Central memory CD4-positive, alpha-beta T cell (primary cell): ENCODE measurements at places on chromosomes 2 and 18.

- DNase-seq = no peak
Measured at GRCh38 chr18:61703508-61703907, 189.3 kb downstream of the RNF152 start.

- no peak for DNase-seq
Measured at GRCh38 chr18:6857300-6857699, 127.8 kb downstream of the ARHGAP28 start.

DNA sequence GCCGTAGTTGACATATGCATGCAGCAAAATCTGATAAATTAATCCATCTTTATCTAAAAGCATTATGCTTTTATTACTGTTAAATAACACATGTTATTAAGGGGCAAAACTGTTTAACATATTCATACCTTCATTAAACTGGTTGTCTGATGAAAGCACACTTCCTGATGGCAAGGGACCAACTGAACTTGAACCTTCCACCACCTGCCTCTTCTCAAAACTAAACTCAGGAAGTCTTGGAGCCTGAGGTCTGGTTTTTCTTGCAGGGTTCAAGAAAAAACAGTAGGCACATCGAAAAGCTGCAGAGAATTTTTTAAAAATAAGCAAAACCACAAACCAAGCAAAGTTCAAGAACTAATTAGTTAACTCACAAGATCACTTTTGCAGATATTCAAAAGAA, 64.9 kb downstream of the LNPK start:
- DNase-seq = no peak

DNA sequence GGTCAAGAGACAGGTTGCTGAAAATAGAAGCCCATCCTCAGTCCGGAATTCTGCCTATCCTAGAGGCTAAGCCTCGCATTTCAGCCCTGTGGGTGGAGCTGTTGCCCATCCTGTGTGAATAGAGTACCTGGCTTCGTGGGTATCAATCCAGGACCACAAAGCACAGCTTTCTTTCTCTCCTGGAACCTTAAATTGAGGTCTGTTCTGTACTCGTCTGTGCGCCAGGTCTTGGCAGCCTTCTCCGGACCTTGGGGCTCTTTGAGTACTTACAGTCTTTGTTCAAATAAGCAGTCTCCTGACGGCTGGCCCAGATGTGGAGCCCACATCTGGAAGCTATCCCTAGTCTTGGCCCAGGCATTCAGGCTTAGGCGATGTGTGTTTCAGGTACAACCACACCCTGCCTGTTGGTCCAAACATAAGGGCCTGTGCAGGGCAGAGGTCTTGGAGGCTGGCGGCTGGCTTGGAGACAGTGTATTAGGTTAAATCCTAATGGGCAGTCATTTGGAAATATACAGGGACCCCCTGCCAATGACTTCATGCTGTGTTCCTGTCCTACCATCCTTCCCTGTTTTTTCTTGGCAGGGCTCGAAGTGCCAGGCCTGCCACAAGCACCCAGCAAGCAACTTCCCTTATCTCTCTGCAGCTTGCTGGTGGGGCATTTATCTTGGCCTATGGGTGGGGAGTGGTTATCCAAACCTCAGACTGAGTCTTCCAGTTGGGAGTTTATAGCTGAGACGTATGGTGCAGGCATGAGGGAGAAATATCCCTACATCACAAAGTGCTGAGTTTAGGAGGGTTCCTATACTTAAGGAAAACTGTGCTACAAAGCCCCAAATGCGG, 294.1 kb downstream of the BCL2 start:
- no peak for DNase-seq

DNA sequence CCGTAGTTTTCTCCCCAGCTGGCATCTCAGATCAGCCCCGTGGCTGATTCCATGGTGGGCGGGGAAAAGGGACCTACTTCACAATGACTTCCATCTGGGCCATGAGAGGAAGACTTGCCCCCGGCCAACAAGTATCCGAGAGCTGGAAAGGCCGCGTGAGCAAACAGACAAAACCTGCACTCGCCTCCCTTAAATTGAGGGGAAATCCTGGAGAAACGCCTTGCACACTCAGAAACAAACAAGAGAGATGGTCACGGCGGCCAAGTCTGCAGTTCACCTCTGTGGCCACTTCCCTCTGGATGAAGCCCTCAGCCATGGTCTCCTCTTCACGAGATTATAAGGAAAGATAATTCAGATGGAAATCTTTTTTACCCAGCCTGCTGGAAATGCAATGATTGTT, 39.4 kb upstream of the TPO start:
- no peak for DNase-seq

- no peak for DNase-seq
Measured at GRCh38 chr18:79588636-79589481, 90.7 kb upstream of the CTDP1 start.

DNA sequence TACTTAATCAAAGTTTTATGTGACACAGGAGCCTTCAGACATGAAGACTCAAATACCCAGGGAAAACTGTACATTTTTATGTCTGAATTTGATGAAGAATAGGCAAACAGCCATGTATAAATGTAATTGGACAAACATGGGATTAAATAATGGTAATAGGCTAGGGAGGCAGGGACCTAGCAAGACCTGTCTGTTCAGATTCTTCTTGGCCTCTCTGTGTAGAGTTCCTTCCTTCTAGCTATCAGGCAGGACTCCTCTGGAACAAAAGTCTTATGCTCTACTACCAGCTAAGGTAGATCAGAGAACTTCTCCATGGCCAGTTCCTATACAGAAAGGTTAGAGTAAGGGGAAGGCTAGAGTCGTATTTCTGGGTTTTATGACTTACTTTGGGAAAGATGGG, 9.5 kb upstream of the PARD3B start:
- DNase-seq = no peak
